ENCODE measurements at places on chromosomes 2 and 18.

- DNase-seq, result no peak
Measured at GRCh38 chr2:217383620-217384019, 523.8 kb upstream of the TNP1 start.

GRCh38 chr2:216151313-216152025 is 42.3 kb downstream of the XRCC5 start:
- no peak for DNase-seq

GRCh38 chr2:234606896-234607295 is 110.0 kb upstream of the ARL4C start:
- DNase-seq, result no peak

- no peak for DNase-seq
Measured at GRCh38 chr2:218123986-218124385, 1.8 kb upstream of the CXCR2 start.

DNA sequence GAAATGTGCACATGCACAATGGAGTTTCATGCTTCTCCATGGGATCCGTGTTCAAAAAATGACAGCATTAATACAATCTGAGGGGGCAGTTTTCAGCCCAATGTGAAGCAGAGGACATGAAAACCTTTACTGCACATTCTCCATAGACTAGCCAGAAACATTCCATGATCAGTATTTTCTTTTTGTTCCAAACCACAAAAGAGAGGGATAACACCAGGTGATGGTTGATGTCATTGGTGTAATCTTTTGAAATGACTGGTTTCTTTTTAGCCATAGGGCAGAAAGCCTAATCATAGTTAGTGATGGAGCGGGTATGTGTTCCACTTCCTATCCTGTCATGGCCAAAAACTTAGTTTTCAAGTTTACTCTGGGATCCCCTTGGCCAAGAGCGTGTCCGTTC is 1.8 kb upstream of the KYNU start:
- no peak for DNase-seq

GRCh38 chr2:85548608-85548900 is 9.6 kb downstream of the MAT2A start:
- no peak for DNase-seq

- DNase-seq, result no peak
Measured at GRCh38 chr2:85340034-85340892, 12.5 kb upstream of the TGOLN2 start.

- DNase-seq, result no peak
Measured at GRCh38 chr2:222982010-222982908, 69.7 kb upstream of the KCNE4 start.

DNA sequence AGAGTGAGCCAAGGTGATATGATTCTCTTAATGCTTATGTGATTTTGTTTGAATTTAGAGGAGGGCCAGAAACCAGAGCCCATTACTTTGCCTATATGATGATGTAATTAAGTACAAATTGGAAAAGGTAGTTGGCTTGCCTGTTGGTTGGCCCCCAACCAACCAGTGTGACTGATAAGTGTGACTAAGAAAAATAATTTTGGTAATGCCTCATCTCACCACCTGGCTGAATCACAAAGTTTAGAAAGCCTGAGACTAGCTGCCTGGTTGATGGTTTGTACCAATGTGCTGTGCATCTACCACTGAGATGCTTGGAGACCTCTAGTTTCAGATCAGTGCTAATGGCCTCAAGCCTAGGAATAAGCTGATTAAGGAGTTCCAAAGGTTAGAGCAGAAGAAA is 338.7 kb downstream of the CDH2 start:
- DNase-seq, result no peak

DNA sequence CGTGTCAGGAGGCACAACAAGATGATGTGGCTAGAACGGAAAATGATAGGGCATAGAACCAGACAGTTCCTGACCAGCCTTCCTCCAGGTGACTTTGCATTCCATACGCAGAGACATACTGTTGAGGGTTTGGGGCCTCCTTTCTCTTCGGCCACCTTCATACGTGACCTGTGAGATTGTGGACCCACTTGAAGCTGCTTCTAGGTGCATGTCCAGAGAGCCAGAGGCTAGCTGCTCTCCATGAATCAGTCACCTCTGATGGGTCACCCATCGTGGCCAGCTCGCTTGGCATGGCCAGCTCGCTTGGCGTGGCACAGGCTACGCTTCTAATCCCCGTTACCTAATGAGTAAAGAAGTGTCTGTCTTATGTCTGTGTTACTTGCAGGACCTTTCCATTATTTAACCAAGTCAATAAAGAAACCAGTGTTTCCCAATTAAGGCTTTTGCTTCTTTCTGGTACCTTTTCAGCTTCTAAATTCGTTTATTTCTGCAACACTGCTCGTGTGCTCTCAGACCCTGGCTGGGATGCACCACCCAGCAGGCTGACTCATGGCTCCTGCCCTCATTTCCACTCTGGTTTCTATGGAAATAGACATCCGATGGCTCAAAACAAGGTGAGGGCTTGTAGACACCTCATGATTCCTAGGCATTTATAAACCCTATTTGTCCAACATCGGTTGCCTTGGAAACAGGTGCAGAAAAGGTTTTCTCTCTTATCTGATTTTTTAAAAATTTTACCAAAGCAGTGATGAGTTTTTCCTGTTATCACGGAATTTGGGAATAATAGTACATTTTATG is 86.7 kb upstream of the B3GNT7 start:
- no peak for DNase-seq

- DNase-seq, result no peak
Measured at GRCh38 chr2:111642586-111643327, 241.2 kb downstream of the ANAPC1 start.

GRCh38 chr2:25991965-25992364 is 9.7 kb upstream of the KIF3C start:
- no peak for DNase-seq

DNA sequence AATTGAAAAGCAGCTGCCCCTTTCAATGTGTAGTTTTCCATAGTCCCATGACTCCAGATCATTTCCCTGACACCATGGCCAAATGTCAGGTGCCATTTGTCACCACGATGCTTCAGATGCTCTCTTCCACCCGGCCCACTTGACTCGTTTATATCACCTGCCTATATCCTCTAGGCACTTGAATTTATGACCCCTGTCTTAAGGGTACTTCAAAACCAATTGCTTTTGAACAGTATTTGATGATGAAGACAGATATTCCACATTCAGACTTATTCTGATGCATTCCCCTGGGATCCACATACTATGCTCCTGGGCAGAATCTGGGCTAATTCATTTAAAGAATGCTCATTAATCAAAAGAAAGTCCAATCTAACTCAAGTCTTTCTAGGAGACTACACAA is 16.9 kb upstream of the RHBDD1 start:
- DNase-seq, result no peak

DNA sequence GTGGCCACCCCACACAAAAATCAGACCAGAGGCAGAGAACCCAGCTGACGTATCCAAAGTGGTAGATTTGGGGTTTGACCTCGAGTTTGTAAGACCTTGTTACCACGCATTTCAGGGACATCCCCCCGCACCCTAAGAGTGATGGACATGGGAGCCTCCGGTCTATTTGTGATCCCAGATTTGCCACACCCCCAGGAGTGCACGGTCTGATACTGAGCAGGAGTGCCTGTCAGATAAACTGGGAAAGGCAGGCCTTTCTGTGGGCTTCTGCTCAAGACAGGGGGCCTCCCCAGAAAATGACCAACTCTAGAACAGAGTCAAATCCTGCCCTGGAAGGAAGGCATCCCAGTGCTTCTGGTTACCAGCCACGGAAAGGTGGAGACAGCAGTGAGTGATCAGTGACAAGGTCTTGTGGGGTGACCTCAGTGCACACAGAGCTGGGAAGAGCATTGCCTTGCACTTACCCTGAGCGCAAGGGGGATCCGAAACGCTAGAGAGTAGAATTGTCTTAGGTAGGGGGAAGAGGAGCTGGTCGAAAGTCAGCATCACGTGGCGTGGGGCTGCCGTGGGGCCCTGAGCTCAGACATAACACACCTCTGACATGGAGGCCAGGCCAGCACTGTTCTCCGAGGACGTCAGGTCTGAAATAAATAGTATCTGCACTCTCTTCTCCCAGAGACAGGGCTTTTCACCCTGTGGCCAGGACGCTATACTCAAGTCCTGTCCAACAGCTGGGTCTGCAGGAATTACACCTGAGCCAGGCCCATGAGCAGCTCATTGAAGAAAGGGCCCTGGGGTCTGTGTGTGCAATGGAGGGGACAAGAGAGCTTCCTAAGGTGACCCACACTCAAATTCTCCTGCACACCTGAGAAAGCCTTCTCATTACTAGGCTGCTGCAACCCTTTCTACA is 242.4 kb upstream of the SALL3 start:
- no peak for DNase-seq

- DNase-seq, result peak; percentile 22
Measured at GRCh38 chr2:241882091-241882625, 12.6 kb downstream of the RTP5 start.

DNA sequence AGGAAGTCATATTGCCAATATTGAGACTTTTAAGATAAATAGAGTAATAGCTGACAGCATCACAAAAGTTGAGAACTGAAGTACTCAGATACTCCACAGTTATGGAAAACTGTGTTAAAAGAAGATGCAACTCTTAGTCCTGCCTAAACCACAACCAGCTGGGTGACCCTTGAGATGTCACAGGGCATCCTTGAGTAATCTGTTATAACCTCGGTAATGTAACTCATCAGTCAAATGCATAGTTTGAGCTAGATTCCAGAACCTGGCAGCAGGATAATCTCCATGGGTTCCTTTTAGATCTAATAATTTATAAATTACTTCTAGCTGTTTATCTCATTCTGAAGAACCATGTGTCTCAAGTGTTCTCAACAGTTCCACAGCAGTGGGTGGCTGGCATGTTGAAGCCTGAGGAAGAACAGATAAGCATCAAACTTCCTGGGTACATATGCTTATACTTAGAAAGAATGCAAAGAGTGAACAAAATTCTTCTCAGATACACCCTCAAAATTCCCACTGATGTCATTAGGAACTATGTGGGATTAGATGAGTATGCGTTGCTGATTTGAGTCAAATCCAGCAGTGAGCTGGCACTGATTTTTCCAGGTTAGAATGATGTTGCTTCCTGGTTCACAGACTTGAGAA is 304.1 kb upstream of the ERBB4 start:
- DNase-seq, result no peak

- no peak for DNase-seq
Measured at GRCh38 chr2:187138265-187138664, 289.3 kb upstream of the ZSWIM2 start.

DNA sequence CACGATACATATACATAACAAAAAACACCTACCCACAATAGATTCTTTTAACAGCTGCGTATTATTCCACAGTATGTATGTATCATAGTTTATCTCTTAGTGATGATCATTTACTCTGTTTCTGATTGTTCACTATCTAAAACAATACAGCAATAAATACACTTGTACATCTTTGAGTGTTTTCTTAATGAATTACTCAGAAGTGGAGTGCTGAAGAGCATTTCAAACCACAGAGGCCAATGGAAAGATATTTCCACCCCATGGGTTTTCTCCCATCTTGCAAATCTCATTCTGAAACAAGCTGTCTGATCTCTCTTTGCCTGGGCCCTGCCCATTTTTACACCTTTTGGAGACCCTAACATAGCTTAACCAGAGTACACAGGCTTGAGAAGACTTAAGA is 113.8 kb upstream of the KLF7 start:
- DNase-seq, result no peak

GRCh38 chr2:37203708-37204107 is 7.4 kb downstream of the CEBPZOS start:
- no peak for DNase-seq

GRCh38 chr18:36381075-36381474 is 83.6 kb downstream of the FHOD3 start:
- DNase-seq, result no peak

DNA sequence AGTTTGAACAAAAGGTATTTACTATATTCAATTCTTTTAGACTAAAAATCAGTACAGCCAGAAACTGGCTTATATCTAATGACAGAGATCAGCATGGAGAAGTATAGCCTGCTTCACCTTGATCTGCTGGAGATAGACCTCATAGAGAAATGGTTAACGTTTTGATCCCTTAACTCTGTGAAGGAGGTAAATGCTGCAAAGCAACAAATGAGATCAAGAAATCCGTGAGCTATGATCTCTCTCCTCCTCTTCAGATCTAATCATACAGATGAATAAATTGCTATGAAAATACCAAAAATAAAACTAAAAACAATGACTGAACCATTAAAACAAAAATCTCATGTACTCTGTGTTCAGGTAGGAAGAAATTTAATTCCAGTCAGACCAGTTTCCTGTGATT is 42.8 kb downstream of the KLHL14 start:
- DNase-seq, result no peak

DNA sequence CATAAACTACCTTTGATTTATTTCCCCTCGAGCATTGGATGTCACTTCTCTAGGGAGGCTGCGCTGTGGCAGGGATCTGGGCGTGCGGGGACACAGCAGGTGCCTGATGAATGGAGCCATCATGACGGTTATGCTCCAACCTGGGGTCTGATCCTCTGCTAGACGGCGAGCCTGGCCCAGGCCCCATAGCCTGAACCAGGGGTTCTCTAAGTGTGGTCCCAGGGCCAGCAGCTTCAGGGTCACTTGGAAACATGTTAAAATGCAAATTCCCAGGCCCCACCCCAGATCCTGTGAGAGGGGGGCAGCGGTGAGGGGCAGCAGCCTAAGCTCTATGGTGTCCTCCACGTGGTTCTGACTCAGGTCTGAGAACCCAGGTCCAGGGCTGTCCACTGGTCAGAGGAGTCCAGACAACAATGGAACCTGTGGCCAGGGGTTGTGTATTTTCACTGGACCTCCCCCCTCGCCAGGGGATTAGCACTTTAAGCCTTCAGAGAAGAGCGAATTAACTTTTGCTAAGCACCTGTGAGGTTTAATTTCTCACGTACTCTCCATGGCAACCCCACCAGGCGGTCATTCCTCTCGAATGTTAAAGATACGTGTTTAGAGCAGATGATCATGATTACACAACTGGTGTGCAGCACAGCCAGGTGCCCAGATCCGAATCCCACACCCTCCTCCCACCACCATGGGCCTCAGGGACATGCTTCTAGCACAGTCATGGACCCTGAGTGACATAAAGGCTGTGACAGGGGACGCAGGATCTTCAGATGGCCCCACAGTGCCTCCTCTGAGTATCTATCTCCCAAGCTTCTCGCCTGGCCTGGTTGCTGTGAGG is 1.6 kb upstream of the ARHGEF4 start:
- no peak for DNase-seq

DNA sequence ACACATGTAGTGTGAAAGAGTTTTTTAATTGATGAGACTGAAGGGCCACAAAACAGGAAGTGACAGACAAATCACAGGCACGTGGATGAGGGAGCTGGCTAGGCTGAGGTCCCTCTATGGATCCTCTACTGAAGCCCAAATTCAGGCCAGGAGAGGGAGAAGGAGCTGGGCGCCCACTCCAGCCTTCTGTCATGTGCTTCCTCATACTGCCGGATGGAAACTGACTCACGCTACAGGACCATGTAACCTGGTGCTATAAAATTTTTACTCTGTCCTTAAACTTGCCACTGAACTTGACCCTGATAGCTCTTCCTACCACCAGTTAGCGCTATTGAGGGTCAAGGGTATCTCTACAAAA is 31.3 kb downstream of the PSTPIP2 start:
- no peak for DNase-seq

DNA sequence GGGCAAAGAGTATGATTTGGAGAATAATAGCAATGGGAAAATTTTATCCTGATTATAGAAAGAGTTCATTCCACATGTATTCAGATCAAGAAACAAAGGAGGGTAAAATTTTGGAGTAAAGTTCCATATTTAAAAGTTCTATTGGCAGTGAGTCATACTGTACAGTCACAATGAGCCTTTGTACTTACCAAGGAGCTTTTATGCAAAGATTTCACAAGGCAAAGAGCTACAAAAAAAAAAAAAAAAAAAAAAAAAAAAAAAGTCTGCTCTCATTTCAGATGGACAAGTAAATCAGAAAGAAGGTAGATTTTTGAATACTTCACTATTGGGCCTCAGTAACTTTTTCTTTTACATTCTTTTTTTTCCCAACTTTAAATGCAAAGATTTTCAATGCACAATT is 1802.2 kb upstream of the PIK3C3 start:
- no peak for DNase-seq
